MV-4-11 (cell line): ENCODE measurements at places on chromosomes 12 and 14.

- no peak for DNase-seq
These were observed 108.7 kb upstream of the HIF1A start for GRCh38 chr14:61586544-61587055.

GRCh38 chr14:94636744-94637412 lies 24.7 kb downstream of the SERPINA3 start:
- peak; percentile 26 for DNase-seq

- no peak for DNase-seq
These were observed 14.2 kb downstream of the HIP1R start for GRCh38 chr12:122849352-122850047.

DNA sequence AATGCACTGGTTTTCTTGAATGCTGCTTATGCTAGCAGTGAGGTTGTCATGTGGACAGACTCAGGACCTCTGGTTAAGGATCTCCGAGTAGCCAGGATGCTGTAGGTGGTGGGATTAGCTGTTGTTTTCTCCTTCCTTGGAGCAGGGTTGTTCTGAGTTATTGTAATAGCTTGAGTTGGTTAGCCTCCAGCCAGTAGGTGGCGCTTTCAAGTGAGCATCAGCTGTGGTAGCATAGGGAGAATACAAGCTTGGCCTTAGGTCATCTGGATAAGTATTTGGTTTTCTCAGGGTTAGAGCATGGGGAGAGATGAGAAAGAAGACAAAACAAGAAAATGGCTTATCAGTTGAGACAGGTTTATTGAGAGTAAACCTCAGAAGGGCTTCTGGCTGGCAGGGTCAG lies 299.7 kb upstream of the FBXO33 start:
- peak; percentile 2 for DNase-seq

- DNase-seq = peak; percentile 11
These were observed 636 bp downstream of the ZFYVE21 start for GRCh38 chr14:103716091-103716801.

- no peak for DNase-seq
These were observed 7.0 kb upstream of the MMP19 start for GRCh38 chr12:55849616-55850343.

- no peak for DNase-seq
These were observed 3.6 kb downstream of the ITGA7 start for GRCh38 chr12:55703901-55704761.

- DNase-seq = no peak
These were observed 40.5 kb downstream of the PRMT8 start for GRCh38 chr12:3531496-3531895.

DNA sequence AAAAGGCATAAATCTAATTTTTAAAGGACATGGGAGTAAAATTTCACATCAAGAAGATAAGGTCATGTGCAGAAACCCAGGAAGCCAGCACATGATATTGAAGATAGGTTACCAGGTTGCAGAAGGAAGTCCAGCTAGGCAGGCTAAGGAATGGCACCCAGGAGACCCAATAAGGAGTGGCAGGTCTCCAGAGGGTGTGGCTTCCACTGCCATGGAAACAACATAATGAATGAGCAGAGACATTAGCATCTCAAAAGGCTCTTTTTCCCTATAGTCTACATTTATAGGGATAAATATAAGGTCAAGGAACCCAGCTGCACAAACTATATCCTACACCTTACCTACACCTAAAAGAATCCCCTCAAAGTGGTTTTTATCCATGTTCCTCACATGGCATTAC lies 275.9 kb downstream of the RPS29 start:
- no peak for DNase-seq

DNA sequence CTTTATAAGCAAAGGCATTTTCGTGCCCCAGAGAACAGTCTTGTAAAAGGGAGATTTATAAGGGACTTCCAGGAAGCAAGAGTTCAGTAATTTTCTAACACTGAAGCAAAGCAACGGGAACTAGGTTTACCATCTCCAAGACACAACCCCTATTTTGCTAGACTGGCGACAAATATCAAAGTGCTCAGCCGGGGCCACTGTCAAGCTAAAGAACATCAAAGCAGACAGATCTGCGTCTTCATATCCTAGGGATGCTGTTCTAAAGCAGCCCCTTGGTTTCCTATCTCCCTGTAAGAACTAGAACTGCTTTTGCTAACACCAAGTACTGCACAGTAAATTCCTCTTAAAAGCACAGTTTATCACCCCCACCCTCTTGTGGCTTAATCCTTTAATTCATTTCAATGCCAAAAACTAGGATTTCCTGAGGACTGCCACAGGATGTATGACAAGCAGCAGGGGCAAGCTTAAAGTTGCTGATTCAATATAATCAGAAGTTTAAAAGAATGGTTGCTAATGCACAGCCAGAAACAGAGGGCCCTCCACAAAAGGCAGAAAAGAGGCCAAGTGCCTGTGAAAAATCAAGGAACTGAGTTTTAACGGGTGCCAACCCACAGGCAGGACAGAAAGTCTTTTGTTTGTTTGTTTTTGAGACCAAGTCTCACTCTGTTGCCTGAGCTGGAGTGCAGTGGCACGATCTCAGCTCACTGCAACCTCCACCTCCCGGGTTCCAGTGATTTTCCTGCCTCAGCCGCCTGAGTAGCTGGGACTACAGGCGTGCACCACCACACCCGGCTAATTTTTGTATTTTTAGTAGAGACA lies 44.0 kb upstream of the ISM2 start:
- DNase-seq = peak; percentile 52
